ENCODE measurements at places on chromosomes 16 and 17.
A peak's percentile ranks its signal among the peaks of the same experiment; 100 is the strongest.

DNA sequence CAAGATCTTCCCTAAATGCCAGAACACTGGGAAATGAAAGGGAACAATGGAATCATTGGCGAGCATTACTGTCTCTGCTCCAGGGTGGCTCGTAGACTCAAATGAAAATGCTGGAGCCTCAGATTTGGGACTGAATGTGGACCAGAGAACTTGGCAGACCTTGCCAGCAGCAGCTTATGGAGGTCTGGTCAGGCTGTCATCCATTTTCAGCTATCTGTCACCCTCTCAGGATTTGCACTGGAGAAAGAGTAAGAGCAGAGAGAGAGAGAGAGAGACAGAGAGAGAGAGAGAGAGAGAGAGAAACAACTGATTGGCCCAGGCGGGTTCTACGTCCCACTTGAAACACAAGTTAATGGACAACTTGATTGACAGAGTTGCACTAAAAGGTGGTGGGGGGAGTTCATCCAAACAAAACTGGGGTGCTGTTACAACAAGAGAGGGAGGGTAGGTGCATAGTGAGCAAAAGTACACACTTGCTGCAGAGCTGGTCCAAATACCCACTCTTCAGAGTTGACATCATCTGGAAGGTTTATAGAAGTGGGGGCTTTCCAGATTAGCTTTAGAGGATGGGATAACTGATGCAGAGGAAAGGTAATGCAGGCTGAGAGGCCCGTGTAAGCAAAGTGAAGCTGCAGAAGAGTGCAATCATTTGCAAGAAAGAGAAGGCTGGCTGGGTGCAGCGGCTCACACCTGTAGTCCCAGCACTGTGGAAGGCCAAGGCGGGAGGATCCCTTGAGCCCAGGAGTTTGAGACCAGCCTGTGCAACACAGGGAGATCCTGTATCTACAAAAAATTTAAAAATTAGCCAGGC lies 16.5 kb upstream of the NSMCE1 start:
- no peak for DNase-seq

DNA sequence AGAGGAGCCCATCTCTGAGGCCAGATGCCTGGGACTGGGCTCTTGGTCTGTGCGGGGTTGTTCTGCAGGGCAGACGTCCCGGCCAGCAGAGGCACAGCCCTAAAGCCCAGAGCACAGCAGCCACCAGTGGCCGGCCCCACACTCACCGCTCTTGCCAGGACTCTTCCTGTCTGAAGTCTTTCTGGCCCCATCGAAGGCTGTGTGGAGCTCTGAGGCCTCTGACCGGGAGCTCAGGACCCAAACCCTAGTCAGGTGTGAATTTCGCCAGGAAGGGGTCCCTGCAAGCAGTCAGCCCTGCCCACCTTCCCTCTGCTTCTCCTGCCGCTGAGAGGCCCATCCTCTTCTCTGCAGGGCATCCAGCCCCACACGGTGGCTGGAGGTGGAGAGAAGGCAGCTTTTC lies 10.7 kb downstream of the ACSF3 start:
- DNase-seq = no peak

- DNase-seq = no peak
These were observed 1.9 kb upstream of the LCMT1 start for GRCh38 chr16:25109643-25110042.

- DNase-seq = no peak
These were observed 6.3 kb downstream of the SLC25A39 start for GRCh38 chr17:44318077-44318892.

GRCh38 chr17:42025191-42025579 lies 5.3 kb downstream of the NKIRAS2 start:
- DNase-seq = no peak

GRCh38 chr16:57960826-57961472 lies 10.0 kb downstream of the CNGB1 start:
- no peak for DNase-seq

DNA sequence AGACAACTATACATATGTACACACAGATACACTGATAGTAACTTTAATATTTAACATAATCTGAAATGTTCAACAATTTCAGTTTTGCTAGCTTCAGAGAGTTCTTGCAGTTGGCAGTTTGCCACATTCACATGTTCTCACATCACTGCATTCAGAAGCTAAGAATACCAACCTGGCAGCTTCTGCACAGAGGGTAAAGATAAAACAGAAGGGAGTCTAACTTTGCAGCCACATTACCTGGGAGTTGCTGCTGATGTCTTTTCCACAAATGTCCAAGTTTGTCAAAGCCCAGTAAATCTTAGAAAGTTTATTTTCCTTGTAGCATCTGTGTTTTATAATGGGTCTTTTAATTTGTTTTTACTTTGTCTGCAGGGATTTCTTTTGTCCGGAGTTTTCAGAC lies 332.0 kb downstream of the BCAS3 start:
- DNase-seq = no peak

DNA sequence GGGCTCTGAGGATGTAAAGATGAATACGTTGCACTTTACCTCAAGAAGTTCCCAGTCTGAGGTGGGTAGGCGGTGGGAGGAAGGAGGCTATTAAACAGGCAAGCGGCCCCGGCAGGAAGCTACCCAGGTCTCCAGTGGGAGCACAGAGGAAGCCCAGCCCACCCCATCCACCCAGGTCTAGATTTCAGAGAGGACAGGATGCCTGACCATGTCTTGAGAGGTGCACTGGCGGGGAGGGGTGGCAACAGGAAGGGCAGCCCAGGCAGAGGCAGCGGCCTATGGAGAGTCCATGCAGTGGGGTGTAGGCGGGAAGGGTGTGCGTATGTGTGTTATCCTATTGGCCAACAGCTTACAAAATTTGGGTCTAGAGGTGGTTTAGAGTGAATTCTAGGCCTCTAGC lies 13.9 kb downstream of the SARM1 start:
- no peak for DNase-seq

- DNase-seq = no peak
These were observed 720 bp upstream of the ZPBP2 start for GRCh38 chr17:39867084-39867879.

- no peak for DNase-seq
These were observed 537.1 kb upstream of the EEF2KMT start for GRCh38 chr16:5634666-5635180.

GRCh38 chr16:79287424-79287917 lies 313.1 kb downstream of the MAF start:
- DNase-seq = no peak

DNA sequence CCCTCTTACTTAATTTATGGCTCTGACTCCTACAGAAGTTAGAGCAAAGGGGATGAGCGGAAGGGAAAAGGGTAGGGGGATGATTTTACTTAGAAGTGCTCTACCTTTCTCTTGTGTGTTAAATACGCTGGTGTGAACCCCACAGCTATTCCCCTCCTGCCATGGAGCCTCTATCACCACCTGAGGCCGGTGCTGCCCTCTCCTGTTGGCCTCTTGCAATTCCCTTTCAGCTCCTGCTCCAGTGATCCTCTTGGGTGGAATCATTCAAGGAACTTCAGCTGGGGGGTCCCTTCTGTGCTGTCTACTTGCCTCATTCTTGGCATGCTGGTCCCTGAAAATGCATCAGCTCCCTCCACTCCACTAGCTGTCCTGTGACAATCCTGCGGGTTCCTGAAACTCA lies 41.8 kb upstream of the CDH8 start:
- DNase-seq = peak; percentile 13

GRCh38 chr17:82098169-82098938 lies at the start of gene FASN:
TSS of gene FASN (minus strand) at chr17:82098236. CDS start at chr17:82096445, 1,791 bp downstream.
- peak; percentile 100 for DNase-seq

DNA sequence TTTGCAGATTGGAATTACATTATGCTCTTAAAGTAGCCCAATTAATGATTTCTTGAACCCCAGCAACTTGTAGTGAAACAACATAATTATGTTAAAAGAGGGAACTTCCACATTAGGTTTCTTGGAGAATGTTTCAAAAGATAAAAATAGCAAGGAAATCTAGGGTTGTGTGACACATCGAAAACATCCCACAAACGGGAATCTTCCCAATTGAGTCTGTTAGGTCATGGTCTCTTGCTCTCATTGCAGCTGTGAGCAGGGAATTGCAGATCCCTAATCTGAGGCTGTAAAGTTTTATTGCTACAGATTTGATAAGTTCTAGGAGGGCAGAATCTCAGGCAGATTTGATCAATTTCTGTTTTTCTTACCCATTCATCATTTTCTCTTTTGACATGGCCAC lies 6.7 kb upstream of the LPO start:
- DNase-seq = no peak

DNA sequence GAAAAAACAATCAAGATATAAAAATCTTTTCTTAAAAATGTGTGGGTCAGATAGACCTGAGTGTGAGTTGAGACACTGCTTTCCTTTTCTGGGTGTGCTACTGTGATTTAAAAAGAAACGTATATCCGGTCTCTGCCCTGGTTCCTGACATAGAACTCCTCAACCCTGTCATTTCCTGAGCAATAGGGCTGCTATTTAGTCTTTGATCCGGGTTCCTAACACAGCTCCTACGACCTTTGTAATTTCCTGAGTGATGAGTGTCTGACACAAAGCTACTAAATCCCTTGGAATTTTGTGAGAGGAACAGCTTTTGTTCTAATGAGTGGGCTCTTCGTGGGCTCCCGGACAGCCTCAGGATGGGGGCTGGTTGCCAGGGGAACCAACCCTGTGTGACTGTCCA lies 93.9 kb upstream of the FA2H start:
- no peak for DNase-seq

DNA sequence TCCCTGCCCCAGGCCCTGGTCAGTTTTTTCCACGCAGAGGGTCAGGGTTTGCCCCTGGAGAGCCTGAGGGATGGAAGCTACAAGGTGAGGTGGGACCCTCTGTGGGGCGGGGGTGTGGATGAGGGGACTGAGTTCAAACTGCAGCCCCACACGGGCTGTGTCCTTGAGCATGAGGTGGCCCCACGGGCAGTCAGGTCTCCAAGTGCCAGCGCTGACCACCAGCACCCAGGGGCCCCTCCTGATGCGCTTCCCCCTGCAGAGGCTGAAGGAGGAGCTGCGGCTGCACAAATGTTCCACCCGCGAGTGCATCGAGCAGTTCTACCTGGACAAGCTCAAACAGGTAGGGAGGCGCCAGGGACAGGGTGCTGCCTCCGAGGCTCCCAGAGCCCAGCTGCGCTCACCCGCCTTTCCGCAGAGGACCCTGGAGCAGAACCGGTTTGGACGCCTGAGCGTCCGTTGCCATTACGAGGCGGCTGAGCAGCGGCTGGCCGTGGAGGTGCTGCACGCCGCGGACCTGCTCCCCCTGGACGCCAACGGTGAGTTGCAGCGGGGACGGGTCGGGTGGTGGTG lies 4.3 kb downstream of the TSR3 start:
- no peak for DNase-seq

DNA sequence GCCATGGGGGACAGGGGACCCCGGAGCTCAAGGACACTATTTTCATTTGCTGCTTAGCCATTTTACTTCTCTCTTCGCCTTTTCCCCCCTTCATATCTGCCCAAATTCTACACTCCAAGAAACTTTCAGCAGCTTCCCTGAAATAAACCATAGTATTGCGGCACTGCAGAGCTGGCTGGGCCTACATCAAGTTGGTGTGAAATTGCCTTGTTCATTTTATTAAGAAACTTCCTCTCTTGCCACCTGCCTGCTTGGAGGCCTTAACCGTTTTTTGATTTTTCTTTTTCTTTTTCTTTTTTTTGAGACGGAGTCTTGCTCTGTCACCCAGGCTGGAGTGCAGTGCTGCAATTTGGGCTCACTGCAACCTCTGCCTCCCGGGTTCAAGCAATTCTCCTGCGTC lies 7.4 kb upstream of the CPNE2 start:
- DNase-seq = no peak

GRCh38 chr16:4979164-4979563 lies 21.0 kb downstream of the SEC14L5 start:
- no peak for DNase-seq

GRCh38 chr17:43660816-43661493 lies 767 bp downstream of the MEOX1 start:
- DNase-seq = no peak

DNA sequence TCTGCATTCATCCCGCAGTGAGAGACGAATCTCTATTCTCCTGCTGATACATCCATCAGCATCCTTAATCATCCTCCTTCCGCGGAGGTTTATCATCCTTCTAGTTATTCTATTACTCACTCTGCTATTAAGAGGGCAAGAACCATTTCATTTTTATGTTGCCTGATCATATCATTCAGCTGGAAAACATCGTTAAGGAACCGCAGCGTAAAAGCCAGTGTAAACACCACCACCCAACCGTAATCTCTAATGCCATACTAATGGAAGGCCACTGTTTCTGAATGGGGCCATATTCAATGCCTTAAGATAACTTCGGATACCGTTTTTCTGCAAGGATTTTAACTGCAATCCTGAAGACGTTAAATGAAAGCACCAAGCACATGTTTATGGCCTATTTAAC lies 36.7 kb upstream of the ERCC4 start:
- DNase-seq = no peak

GRCh38 chr17:63425483-63425882 lies 20.6 kb downstream of the CYB561 start:
- no peak for DNase-seq

DNA sequence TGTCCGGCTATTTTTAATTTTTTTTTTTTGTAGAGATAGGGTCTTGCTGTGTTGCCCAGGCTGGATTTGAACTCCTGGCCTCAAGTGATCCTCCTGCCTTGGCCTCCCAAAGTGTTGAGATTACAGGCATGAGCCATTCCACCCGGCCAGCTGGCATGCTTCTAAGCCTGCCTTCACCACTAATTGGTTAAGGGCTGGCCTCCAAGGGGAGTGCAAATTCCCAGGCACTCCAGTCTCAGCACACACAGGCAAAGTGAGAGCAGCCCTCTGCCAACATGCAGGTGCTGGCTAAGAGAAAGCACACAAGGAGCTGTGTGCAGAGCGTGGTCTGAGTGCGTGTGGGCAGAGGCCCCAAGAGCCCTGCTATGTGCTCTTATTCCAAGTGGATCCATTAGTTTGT lies 149.8 kb upstream of the HS3ST2 start:
- no peak for DNase-seq

DNA sequence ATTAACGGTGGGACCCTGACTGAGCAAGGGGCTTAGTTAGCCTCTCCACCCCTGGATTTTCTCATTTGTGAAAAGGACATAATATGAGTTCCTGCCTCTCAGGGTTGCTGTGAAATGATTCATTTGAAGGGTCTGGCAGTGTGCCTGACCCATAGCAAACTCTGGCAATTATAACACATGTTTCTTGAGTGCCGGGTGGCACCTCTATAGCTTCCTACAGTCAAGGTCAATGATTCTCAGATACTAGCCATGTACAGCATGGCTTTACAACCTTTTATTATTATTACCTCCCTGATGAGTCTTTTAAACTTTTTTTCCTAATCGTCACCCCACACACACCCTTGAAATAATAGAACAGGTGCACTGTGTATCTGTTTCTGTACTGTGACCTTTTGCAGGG lies 42.1 kb downstream of the TMEM114 start:
- no peak for DNase-seq

DNA sequence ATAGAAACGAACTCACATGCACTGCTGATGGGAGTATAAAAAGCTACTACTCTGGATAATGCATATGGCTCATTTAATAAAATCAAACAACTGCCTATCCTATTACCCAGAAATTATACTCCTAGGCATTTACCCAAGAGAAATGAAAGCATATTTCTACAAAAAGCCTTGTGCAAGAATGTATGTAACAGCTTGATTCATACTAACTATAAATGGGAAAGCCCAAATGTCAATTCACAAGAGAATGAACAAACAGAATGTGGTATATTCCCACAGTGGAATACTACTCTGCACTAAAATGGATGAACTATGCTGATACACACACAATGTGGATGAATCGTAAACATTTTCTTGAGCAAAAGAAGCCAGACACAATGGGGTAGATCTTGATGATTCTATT lies 38.4 kb downstream of the KIAA0753 start:
- DNase-seq = no peak

- peak; percentile 100 for DNase-seq
These were observed 13.2 kb downstream of the SREBF1 start for GRCh38 chr17:17823433-17824118.

- no peak for DNase-seq
These were observed 2.5 kb downstream of the ITGAD start for GRCh38 chr16:31395647-31396046.
